WTC11 (cell line): ENCODE measurements at places on chromosomes 12 and 14. TPM values are rescaled to one million over a fixed set of nuclear protein-coding genes. Genes with fewer than 3 reads are reported as not detected.

GRCh38 chr14:104223101-104224041 is 85.0 kb downstream of the KIF26A start:
- H3K4me1 ChIP-seq = peaks cover 33% of the 10 kb centered on the region
- no peaks in the 10 kb centered on the region for H3K27me3 ChIP-seq

- peaks cover 82% of the 10 kb centered on the region for H3K4me1 ChIP-seq
- no peaks in the 10 kb centered on the region for H3K36me3 ChIP-seq
- no peak for DNase-seq
- H3K27ac ChIP-seq = peak overlapping the region; percentile 94
- H3K27me3 ChIP-seq = no peaks in the 10 kb centered on the region
Observed at GRCh38 chr12:114274131-114274530, 131.8 kb downstream of the TBX5 start.

The GAS2L3 gene
- total RNA-seq = 14.8 to 20.1 TPM (median 17.3 TPM) in 3 replicates

GRCh38 chr14:77059276-77059915 is 30.9 kb upstream of the IRF2BPL start:
- no peak overlapping the region for H3K27ac ChIP-seq
- H3K36me3 ChIP-seq = peaks cover 10% of the 10 kb centered on the region

- H3K27ac ChIP-seq = no peak overlapping the region
- H3K4me3 ChIP-seq = no peak overlapping the region
- no peak for DNase-seq
Observed at GRCh38 chr12:66822961-66823360, 144.1 kb upstream of the GRIP1 start.

- H3K4me1 ChIP-seq = peaks cover 13% of the 10 kb centered on the region
- no peak overlapping the region for H3K4me3 ChIP-seq
- H3K36me3 ChIP-seq = no peaks in the 10 kb centered on the region
- H3K27ac ChIP-seq = no peak overlapping the region
- H3K27me3 ChIP-seq = no peaks in the 10 kb centered on the region
- no peak for DNase-seq
Observed at GRCh38 chr12:8675591-8676036, 13.0 kb upstream of the MFAP5 start.

The PLEKHD1 gene
- total RNA-seq = 0.85 to 1.0 TPM (median 0.87 TPM) in 3 replicates

DNA sequence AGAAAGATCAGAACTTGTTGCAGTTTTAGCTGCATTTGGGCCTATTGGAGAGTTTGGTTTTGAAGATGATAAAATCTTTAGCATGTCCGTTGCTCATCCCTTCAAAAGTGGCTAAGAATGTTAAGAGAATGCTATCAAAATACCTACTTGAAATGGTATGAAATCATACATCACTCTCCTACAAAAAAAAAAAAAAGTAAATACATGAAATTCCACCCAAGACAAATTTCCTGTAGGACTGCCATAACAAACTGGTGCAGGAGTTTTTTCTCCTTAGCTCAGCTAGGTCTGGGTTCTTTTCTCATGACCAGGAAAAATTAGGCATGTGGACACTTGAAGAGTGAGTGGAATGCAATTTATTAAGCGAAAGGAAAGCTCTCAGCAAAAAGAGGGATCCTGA is 15.9 kb upstream of the FAR2 start:
- no peak overlapping the region for H3K27ac ChIP-seq
- no peak for DNase-seq
- H3K4me1 ChIP-seq = peaks cover 29% of the 10 kb centered on the region
- H3K36me3 ChIP-seq = peaks cover 21% of the 10 kb centered on the region
- no peak overlapping the region for H3K4me3 ChIP-seq

- peaks cover 4% of the 10 kb centered on the region for H3K27me3 ChIP-seq
- H3K27ac ChIP-seq = no peak overlapping the region
- H3K4me1 ChIP-seq = peaks cover 20% of the 10 kb centered on the region
- no peak overlapping the region for H3K4me3 ChIP-seq
- DNase-seq = no peak
Observed at GRCh38 chr12:24023081-24023480, 73.6 kb upstream of the SOX5 start.

GRCh38 chr12:68481181-68481941 is 129.3 kb upstream of the RAP1B start:
- no peak overlapping the region for H3K27ac ChIP-seq
- H3K27me3 ChIP-seq = no peaks in the 10 kb centered on the region; the same call in 1 of the 2 replicates
- H3K4me3 ChIP-seq = no peak overlapping the region
- H3K4me1 ChIP-seq = peaks cover 12% of the 10 kb centered on the region
- no peak for DNase-seq
